ENCODE measurements at places on chromosomes 6 and 20.

DNA sequence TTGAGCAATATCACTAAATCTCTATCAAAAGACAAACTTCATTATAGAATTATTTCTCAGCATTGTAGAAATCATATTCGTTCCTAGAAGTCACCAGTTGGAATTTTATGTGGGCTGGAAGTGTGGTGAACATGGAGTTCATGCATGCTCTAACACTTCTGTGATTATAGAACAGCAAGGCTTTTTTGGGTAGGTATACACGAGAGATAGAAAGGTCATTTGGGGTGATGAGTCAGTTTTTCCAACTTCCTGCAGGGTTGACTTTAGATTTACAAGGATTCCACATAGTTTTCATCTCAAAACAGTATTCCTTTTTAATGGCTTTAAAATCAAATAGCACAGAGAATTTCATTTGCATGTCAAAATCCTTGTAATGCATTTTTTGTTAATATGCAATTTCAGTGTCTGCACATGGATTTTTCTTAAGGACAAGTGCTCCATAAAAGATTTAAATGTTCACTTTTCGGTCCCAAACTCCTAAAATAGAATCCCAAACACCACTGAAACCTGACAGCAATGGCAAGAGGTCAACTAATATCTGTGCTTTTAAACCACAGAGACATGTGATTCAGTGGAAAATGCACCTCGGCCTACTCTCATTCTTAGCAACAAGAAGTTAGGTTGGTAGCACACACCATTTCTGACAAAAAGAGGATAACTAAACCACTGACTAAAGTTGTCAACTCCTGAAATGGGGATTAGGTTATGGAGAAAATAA lies 211.0 kb downstream of the MOXD1 start:
- no peak for DNase-seq

- DNase-seq = no peak
Measured at GRCh38 chr6:169227116-169227515, 26.5 kb downstream of the THBS2 start.

GRCh38 chr20:44051661-44052000 lies 135.4 kb downstream of the JPH2 start:
- DNase-seq = no peak

GRCh38 chr6:98871057-98871456 lies 36.7 kb downstream of the POU3F2 start:
- no peak for DNase-seq

GRCh38 chr20:64078934-64079272 lies 415 bp downstream of the RGS19 start:
- no peak for DNase-seq

- no peak for DNase-seq
Measured at GRCh38 chr20:19095762-19096161, 116.7 kb upstream of the SLC24A3 start.

DNA sequence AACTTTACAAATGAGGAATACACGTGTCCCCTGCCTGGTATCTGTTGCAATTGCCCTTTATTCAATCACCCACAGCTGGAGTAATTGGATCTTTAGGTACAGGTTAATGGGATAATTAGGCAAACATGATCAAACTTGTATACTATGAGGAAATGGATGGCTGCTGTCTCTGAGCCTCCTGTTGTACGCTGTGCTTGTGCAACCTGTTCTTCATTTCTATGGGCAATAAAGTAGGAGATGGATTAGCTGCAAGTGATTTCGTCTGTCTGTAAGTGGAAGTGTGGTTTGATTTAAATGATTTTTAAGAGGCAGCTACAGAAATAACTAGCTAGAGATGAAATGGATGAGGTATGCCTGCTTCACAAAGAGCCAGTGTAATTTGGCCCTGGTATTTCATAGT lies 474.1 kb downstream of the RNF144B start:
- DNase-seq = no peak

DNA sequence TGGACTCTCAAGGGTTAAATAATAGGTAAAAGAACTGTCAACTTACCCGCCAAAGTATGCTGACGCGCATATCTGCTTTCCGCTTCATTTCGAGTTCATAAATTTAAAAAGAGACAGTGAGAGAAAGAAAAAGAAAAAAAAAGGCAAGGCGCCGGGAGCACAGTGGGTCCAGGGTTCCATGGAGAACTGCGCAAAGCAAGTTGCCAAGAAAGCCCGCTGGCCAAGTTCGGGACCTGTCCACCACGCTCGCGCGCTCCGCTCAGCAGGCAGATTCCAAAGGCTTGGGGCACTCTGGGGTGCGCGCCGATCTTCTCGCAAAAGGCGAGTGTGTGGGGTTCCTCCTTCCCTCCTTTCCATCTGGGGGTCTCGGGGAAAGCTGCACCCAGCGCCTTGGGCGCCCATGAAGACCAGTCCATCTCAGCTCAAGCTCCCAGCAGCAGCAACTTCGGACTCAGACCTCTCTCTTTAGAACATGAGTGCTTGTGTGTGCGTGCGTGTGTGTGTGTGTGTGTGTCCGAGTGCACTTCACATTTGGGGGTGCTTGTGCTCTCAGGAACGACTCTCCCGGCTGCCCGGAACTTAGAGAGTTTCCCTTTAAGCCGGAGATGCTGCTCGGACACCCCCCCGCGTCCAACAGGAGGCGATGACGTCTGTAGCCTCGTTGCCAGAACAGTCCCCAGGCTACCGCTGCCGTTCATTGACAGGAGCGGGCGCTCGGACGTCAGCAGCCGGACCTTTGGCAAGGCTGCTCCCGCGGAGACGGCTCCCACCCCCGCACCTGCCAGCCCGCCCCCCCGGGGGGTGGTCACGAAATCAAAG lies 180.0 kb downstream of the TBXT start:
- no peak for DNase-seq

DNA sequence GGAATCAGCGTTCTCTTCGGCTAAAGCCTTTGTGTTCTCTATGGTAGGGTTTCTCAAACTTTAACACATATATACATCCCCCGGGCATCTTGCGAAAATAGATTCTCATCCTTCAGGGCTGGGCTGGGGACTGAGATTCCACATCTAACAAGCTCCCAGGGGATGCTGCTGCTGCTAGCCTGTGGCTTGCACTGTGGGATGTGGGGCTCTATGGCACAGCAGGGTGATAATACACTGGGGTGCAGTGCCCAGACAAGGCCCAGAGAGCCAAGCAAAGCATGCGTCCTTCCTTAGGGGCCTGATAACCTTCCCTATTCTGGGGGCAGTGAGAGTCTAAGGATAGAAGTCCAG lies 102.0 kb downstream of the LAMP5 start:
- no peak for DNase-seq

DNA sequence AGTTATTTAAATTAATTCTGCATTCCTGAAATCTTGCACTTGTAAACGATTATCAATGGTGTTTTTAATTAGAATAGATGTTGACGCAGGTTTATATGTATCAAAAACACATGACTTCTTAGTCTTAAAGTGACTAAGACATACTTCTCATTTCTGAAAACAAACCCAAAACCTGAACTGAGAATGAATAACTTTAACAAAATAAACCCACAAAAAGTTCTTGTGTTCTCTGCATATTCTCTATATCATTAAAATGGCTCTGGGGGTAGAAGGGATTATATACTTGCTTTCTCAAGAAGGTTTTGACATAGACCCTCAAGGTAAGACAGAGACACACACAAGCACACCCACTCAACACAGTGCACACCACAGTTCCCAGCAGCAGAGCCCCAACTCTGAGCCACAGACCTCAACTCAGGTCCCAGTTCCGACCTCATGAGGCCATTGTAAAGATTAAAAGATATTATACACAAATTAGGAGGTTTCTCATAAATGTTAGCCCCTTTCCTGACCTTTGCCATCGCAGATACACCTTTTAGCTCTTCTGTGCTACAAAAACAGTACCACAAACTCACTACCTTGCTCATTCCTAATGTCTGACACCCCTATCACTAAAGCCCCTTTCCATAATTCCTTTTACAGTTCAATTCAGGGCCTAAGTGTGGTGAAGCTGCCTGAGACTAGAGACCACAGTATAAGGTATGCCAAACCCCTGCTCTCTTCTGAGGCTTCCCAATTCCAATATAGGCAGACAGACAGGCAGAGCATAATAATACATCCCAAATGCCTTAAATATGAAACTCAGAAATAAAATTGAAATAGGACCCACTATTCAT lies 267.8 kb downstream of the PTPRK start:
- DNase-seq = no peak

DNA sequence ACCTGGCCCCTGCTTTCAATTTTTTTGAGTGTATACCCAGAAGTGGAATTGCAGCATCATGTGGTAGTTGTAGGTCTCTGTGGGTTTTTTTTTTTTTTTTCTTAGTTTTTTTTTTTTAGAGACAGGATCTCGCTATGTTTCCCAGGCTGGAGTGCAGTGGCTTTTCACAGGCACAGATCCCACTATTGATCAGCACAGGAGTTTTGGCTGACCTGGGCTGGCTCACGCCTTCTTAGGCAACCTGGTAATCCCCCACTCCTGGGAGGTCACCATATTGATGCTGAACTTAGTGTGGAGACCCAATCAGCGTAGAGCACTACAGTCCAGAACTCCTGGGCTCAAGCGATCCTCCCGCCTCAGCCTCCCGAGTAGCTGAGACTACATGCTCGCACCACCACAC lies 25.9 kb downstream of the MTO1 start:
- no peak for DNase-seq

GRCh38 chr6:46655803-46656202 lies 3.0 kb downstream of the SLC25A27 start:
- no peak for DNase-seq
